Tibial nerve (tissue), 4 donors: ENCODE measurements at places on chromosomes 11 and 22. TPM values are rescaled to one million over a fixed set of nuclear protein-coding genes. Genes with fewer than 3 reads are reported as not detected.

GRCh38 chr22:33803371-33804282, 116.6 kb downstream of the LARGE1 start:
- no peaks in the 10 kb centered on the region for H3K4me1 ChIP-seq
- no peaks in the 10 kb centered on the region for H3K27me3 ChIP-seq
- no peaks in the 10 kb centered on the region for H3K36me3 ChIP-seq
- H3K27ac ChIP-seq, result no peak overlapping the region
- no peak for DNase-seq

OR56B4 gene
- not detected for total RNA-seq

DNA sequence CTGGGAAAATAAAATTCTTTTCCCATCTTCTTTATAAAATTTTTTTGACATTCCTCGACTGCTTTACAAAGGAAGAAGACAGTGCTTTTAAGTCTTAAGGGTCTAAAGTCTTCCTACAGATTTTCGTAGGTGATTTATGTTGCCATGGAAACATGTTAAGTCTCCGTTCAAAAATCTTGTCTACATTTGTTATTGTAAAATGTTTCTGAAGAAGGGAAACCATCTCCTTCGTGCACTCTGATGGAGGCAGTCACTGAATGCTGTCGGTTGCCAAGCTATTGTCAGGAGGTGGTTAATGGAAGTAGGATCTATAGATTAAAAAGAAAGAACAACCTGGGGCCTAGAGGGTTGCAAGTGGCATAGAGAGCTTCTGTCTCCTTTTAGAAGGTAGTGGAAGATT, 52.6 kb downstream of the MAP6 start:
- no peak for DNase-seq
- no peaks in the 10 kb centered on the region for H3K4me1 ChIP-seq
- no peak overlapping the region for H3K27ac ChIP-seq
- H3K4me3 ChIP-seq, result no peak overlapping the region
- H3K36me3 ChIP-seq, result peaks cover 6% of the 10 kb centered on the region

DNA sequence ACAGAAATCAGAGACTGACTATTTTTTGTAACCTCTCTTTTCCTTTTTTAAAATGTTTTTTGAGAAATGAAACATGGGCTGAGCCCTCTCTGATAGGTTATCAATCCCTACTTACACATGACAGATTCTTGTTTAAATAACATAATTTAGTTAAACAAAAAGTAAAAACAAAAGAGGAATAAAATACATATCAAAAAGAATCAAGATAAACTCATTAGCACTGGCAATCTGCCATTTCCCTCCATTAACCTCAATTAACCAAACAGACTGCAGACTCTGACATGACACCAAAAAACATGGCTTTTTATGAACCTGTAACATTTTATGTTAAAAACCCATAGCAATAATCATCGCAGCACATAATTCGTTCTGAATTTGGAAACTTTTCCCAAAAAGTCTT, 284.4 kb upstream of the MTNR1B start:
- DNase-seq, result no peak
- no peak overlapping the region for H3K27ac ChIP-seq
- no peak overlapping the region for H3K4me3 ChIP-seq

FADS3 gene
- total RNA-seq, result 222 TPM
